Activated CD4-positive, CD25-positive, alpha-beta regulatory T cell (primary cell): ENCODE measurements at places on chromosomes 3 and 15.

GRCh38 chr3:55445551-55445950 is 41.6 kb downstream of the WNT5A start:
- DNase-seq: no peak

DNA sequence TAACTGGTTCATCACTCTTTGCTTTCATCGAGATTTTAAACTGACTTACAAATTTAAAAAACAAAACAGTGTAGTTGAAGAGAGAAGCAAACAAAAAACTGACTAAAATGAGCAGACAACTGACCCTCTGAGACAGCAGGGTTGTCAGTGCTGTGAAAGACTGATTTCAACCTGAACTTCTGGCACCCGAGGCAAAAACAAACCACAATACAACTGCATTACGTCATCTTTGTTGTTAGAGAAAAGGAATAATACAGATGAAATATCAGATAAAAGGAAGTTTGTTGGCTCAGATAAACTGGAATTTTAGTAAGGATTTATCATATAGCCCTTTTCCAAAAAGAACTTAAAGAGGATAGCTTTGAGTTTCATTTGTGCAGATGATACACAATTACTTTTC is 51.1 kb downstream of the PARP15 start:
- no peak for DNase-seq

- DNase-seq: no peak
Observed at GRCh38 chr3:173584093-173584837, 186.7 kb downstream of the NLGN1 start.

DNA sequence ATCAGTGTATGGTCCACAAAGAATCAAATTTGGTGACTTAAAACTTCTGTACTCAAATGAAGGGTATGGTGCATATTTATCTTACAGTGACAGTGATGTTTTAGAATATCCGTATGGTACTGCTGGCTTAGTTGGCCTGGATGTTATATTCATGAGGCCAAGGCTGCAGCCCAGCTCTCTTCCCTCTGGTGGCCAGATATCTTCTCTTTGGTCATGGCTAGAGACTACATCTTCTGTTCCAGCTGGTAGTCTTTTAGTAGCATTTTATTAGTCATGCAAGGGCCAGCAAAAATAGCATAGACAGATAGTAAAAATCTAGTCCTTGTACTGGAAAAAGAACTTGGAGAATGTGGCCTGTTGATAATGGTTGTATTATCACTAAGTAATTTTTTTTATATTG is 124.0 kb upstream of the ROPN1 start:
- no peak for DNase-seq

DNA sequence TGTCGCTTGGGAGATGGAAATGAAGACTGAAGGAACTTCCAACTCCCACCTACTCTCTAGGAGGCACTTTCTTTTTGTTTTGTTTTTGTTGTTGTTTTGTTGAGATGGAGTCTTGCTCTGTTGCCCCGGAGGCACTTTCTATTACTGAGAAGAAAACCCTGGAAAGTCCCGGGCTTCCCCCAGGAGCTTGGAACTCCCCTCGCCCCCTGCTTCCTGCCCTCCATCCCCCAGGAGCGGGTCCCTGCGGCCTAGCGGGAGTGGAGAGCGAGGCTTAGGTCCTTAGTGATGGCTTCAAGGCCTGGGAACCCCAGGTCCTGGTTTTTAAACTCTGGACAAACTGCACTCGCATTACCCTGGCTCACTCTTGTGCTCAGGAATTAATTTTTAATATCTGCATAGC is 195.7 kb downstream of the OCA2 start:
- no peak for DNase-seq

DNA sequence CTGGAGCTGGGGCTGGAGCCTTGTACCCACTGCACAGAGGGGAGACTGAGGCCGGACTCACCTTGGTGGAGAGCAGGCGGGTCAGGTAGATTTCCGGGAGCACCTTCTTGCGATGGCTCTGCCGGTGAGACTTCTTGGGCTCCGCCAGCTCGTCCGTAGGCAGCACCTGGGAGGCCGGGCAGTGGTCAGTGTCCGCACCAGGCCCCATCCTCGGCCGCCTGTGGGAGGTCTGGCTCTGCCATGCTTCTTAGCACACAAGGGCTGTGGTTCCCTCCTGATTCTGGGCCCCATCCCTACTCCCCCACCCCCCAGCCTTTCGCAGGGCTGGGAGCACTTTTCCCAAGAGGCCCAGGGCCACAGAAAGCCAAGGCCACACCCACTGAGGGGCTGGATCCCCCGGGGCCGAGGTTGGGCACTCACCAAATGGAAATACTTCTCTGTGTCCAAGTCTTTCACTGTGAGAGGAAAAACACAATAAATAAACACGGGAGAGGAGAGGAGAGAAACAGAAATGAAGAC is 17.4 kb downstream of the H1-8 start:
- no peak for DNase-seq

DNA sequence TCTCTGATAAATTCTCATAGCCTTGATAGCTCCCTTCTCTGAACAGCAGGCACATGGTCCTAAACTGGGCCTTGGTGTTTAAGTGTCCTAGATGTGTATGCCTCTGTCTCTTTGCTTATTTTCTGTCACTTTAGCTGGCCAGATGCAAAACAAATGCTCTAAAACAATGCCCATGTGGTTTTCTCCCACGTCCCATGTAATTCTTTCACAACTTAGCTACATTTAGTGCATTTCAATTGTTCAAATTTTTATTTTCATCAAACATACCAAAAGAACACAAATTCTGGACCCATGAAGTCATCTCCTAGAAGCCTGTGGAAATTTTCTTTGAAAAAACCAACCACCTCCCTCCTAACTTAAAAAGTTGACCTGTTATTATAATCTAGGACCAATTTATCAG is 491.3 kb upstream of the AGTR1 start:
- DNase-seq: no peak

GRCh38 chr3:38257583-38257982 is 8.0 kb upstream of the SLC22A13 start:
- no peak for DNase-seq

DNA sequence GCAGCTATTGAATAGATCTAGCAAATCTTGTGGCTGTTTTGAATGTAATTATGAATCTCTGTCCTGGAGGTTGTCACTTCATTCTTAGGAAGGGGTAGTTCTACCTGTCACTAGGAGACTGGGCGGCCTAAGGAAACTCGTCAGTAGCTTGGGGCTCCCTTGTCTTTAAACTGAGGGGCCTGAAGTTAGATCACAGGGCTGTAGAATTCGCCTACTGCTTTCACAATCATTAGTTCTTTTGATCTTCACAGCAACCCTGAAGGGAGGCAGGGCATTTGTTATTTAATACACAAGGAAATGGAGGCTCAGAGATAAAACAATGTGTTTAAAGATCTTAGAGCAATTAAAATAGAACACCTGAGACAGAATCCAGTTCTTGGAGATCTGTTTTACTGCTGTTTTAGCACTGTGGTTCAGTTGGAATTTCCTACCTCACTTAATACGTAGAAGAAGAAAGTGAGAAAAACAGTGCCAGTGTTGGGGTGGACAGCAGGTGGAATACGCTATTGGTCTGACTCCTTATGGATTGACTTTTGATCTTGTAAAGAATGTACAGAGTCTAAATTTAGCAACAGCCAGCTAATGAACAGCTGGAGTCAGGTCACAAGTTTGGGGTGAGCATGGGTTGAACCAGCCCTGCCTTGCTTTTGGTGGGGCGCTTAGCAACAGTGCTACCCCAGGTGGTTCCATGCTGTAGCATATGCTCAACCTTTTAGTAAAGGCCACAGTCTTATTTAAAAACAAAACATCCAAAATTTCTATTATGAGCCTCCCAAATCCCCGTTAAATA is 71.4 kb upstream of the BHLHE40 start:
- DNase-seq: no peak

DNA sequence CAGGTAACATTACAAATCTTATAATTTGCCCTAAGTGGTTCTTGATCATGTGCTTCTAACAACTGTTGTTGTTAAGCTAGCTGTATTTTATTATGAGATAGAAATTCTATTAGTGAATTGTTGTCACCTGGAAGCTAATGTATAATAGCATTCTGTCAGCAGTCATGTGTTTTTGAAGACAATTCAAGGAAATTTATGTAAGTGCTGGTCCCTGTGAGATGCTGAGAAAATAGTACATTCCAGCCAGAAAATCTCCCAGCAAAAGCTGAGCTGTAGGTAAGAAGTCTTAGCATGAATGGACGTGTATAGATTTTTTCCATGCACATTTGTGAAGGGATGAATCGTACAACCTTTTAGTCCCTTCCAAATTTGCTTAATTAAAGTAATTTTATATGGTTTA is 120.0 kb upstream of the C15orf61 start:
- no peak for DNase-seq

- DNase-seq: no peak
Observed at GRCh38 chr3:106510206-106510605, 641.4 kb upstream of the CBLB start.

DNA sequence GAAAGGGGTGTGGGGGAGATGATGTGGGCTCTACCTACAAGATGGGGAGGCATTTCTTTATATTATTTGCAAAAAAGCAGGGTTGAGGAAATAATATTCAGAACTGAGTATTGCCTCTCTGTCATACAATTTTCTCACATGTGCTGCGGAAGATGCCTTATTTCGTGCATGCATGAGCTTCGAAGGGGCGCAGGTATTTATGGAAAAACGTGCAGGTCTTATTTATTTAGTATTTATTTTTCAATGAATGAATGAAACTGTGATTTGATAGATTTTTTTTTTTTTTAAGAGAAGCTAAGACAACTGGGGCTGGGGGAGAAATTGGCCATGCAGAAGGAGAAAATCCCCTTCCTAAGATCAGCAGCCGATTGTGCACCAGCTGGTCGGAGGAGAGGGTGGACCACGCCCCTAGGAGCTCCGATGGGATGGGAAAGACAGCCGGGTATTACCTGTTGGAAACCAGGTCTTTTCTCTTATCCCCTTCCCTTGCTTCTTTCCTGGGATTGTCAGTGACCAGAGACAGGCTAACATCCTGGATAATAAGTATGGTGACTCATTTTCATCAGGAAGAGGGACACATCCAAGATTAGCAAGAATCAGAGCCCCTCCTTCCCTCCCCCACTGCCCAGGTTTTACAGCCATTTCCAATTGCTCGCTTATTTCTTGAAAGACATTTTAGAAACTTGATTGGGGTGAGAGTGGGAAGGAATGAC is 875 bp downstream of the GAP43 start:
- DNase-seq: no peak

DNA sequence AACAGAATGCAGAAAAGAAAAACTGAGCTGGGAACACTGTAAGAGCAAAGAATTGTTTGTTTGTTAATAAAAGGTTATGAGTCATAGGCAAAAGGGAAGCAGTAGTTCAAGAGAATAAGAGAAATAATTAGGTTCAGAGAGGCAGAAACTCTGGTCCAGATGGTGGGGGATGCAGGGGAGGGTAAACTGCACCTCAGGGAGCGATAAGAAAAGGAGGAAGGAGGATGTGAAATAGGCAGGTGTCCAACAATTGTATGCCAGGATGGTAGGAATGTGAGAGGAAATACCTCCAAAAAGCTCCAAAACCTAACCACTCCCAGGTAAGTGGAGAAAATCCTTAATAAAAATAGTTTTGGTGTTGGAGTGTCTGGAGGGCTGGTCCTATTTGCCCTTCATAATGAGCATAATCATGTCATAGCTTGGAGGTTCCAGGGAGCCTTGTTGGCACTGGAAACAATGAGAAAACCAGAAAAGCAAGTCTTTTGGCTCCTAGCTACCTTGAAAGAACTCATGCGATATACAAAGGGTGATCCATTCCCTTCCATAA is 405.4 kb upstream of the TBL1XR1 start:
- no peak for DNase-seq

GRCh38 chr15:89377024-89377841 is 42.6 kb upstream of the POLG start:
- no peak for DNase-seq

DNA sequence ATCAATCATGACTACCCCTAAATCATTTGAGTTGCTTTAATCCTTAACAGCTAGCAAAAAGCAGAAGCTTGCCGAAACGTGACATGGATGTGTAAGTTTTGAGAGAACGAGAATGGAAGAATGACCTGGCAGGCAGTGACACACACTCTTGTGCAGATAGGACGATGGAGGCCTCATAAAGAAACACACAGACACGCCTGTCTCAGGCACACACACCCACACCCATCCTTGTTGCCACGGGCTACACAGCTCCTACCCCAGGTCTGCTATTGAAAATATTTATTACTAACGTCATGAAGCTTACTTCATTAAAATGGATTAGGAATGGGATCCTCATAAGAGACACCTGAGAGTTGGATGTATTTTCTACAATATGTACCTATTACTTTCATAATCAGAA is 8.5 kb downstream of the MYO5C start:
- DNase-seq: no peak

DNA sequence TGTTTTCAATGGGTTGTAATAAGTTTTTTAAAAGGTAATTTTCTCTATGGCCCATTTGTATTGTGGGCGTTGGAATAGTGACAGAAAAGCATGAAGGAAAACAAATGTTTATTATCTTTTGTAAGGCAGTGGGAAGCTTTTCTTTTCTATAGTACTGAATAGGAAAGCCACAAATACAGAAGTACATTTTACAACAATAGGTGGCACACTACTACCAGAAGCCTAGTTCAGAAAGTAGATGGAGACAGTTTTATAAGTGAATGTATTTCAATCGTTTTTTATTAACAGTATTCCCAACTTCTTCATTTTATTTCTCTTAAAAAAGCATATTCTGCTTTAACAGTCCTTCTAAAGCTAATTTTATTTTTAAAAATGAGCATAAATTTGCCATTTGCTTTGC is 296.7 kb downstream of the PTPRG start:
- DNase-seq: no peak

DNA sequence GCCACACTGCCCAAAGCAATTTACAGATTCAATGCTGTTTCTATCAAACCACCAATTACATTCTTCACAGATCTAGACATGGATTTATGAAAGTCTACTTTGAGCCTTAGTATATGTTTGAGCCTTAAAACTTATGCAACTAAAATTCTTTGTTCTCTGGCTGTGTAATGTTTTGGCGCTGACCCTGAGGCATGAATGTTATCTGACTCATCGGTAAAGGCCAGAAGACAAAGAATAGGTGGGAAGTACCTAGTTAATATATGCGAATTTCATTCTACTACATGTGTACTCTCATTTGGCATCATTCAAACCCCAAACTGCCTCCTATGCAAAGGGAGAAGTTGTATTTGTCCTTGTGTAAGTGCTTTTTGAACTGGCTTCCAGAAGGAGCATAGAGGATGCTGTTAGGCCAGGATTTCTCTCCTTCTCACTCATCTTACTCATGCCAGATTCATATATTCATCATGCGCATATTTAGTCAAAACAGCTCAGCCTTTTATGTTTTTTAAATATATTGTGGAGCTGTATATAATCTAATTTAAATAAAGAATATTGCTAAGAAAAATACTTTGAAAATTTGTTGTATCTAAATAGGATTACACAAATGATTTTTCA is 204.2 kb downstream of the NFKBIZ start:
- DNase-seq: no peak

DNA sequence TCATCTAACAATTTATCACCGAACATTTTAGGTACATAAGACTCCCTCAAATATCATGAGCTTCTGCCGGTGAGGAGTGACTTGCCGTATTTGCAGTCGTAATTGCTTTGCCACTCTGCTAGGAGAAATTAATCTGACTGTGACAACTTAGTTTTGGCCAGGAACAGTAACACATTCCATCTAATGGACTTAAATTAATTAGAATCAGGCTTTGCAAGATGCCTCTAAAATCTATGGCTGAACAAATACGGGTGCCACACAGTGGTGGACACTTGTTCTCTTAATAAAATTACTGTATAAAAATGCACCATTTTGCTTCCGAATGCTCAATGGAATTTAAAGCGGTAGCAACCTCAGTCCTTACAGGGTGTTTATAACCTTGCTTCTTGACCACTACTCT is 27.6 kb upstream of the BDH1 start:
- no peak for DNase-seq
